HFF-Myc (cell line): ENCODE measurements at places on chromosomes 1 and 21.

DNA sequence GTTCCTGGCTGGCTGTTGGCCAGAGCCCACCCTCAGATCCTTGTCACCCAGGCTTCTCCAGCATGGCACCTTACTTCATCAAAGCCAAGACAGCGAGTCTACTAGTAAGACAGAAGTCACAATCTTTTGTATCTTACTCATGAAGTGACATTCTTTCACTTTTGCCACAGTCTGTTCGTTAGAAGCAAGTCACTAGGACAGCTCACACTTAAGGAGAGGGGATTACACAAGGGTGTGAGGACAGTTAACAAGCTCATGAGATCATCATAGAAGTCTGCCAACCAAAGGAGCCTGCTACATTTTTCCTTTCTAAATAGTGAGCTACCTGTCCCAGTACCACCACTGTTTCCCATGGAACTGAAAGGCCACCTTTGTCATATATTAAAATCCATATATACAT lies 61.5 kb downstream of the PACC1 start:
- no peak for DNase-seq

- no peak for DNase-seq
Observed at GRCh38 chr1:150890033-150890416, 3.1 kb downstream of the CTXND2 start.

GRCh38 chr1:93846992-93847810 lies 31.8 kb downstream of the DNTTIP2 start:
- peak; percentile 72 for DNase-seq

DNA sequence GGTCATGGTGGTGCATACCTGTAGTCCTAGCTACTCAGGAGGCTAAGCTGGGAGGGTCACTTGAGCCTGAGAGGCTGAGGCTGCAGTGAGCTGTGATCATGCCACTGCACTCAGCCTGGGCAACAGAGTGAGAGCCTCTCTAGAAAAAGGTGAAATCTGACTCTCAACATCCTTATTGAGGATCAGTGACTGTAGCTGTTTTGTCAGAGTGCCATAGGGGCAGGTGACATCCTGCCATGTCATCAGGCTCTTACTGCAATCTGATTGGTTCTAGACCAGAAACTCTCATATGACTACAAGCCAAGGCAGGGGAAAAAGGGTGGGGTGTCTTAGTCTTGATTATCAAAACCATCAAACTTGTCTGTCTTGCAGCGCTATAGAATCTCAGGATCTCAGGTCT lies 62.8 kb upstream of the NGF start:
- no peak for DNase-seq

- DNase-seq: no peak
Observed at GRCh38 chr1:242033447-242033846, 34.5 kb upstream of the MAP1LC3C start.

DNA sequence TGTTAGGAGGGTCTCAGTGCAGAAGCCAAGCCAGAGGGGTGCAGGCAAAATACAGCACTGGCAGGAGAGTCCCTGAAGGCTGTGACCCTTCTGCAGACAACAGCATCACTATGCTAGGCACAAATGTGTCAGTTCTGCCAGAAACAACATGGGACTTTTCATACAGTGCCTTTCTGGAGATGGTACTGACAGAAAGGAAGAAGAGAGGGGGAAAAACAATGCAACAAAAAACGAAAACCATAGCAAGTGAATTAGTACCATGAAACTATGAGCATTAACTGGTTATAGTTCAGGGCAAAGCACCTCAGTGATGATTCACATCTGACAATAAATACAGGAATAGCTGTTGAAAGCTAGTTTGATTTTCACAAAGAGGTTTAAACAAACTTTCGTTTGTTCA lies 140.8 kb upstream of the NBPF11 start:
- no peak for DNase-seq

DNA sequence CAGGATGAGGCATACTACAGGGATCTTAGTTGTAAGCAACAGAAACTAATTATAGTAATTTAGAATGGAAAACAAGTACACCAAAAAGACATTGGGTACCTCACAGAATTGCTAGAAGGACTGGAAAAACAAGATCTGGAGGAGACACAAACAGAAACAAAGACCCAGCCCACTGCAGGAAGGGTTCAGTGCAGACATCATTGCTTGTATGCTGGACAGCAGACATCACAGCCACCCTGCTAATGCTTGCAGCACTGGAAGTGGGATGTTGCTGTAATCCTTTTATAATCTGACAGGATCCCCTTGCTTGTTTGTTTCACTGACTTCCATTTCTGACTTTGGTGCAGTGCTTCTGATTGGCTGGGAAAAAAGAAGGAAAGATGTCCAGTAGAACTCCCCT lies 111.4 kb upstream of the ZNF678 start:
- DNase-seq: no peak
